Activated T-helper 9 cell treated with anti-CD3 and anti-CD28 coated beads, Interleukin-2, amount 50 U/mL, for 16 hours (primary cell): ENCODE measurements at places on chromosomes 13 and 19.

GRCh38 chr13:30659980-30660379, 42.3 kb downstream of the USPL1 start:
- no peak for DNase-seq

GRCh38 chr13:79287939-79288795, 117.9 kb downstream of the RBM26 start:
- DNase-seq, result no peak

GRCh38 chr13:40671956-40672764, 5.7 kb upstream of the FOXO1 start:
- no peak for DNase-seq

DNA sequence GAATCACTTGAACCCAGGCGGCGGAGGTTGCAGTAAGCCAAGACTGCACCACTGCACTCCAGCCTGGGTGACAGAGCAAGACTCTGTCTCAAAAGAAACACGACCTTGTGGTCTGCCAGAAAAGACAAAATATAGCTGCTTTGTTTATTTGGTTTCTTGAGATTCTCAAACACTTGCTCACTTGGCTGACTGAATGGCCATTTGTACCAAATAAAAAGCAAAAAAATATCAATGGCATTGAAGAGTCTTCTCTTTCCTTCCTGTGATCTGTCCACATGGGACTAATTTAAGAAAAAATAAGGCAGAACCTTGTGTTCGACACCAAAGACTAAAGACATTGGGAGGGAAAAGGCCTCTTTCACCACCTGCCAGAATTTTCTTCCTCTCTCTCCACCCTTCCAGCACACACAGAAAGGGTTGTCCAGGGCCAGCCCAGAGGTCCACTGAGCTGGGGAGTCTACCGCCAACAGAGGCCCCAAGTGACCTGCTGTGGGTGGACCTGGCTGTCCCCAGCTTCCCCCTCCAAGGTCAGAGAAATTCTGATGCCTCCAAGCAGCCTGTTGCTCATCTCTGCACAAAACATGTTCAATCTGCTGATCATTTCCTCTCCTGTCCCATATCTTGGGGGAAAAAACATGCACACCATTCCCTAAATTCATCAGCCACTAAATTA, 5.9 kb downstream of the BRME1 start:
- DNase-seq, result no peak

DNA sequence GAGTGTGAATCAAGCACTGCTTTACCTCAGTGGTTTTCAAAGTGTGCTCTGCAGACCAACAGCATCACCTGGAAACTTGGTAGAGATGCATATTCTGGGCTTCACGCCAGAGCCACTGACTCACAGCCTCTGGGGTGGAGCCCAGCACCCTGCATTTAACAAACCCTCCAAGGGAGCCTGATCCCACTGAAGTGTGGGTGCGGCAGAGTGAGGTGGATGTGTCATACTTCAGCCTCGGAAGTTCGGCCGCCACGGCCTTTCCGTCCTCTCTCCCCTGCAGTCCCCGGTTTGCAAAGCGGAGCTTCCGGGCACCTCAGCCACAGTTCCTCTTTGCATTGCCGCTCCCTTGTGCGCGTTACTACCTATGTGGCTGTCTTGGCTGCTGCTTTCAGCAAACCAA, 33.3 kb upstream of the MICU2 start:
- no peak for DNase-seq

DNA sequence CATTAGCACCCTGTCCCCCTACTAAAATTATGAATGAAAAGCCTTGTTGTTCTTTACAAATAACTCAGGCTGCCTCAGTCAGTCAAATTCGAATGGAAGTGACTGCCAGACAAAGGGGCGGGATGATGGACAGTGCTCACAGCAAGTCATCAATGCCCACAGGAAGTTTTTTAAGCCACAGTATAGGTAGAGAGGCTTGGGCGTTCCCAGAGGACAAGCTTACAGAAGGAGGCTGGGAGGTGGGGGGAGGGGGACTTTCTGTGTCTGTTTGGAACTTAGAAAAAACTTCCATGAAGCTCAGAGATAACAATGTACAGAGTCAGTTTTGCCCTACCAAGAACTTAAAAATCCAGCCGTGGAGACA, 18.5 kb upstream of the SPRY2 start:
- DNase-seq, result no peak

DNA sequence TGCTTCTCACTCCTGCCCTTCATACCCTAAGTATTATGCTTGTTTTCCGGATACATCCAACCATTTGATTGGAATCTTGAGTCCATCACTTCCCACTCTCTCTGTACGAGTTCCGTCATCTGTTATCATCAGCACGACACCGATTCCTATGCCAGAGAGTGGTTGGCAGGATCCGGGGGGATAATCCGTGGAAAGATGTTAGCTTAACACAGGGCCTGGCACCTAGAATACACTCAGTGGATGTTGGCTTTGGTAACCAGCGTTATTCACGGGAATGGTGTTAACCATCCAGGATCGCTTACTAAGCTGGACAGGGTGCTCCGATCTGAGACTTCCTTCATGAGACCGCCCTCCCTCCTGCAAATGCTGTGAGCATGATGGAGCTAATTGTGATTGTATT, 12.4 kb downstream of the VSTM2B start:
- DNase-seq, result no peak
